ENCODE measurements at places on chromosomes 2 and 18.

DNA sequence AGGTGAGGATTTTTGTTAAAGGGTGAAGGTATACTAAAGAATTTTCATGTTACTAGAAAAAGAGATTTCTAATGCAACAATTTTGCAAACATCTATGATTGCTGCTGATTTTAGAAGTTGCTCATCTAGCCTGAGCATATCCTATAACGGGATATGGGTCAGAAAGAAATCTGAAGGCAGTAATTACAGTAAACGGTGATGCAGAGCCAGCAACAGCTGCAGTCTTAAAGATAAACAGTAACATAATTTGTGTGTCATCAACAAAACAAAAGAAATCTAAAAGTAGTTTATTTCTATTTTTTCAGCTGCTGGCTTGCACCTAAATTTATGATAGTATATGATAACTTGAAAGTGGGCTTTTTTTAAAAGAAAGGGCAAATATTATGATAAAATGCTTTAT, 215.7 kb downstream of the SLC4A10 start:
- DNase-seq: no peak

DNA sequence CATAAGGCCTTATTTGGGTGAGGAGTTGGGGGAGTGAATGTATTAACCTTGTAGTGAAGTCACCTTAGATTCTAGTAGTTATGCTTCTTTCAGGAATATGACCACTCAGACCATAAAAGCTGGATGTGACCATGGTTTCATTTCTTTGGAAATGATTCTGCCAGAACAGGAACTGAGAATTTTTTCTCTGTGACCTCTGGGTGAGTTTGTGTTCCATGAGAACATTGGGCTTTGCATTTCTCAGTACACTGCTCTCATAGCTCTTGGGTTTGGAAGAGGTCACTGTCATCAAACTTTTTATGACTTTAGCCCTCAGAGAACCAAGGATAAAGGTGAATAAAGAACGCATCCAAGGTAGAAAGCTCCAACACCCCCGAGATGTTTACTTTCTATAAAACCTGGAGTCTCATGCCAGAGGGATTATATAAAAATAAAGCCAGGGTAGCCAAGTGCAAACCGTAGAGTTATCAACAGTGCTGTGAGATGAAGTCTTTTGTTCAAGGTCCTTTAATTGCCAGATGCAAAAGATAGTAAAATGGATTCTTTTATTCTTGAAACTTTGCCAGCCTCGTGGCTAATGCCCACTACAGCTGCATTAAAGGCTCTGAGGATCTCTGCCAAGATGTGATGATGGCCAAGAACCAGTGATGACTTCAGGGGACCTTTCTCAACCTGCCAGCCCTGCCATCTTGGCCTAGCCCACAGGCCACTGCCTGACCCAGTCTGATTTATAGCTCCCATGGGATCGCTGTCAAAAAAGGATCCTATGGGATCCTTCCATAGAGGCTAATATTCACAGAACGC, 27.8 kb upstream of the MAT2A start:
- DNase-seq: no peak

DNA sequence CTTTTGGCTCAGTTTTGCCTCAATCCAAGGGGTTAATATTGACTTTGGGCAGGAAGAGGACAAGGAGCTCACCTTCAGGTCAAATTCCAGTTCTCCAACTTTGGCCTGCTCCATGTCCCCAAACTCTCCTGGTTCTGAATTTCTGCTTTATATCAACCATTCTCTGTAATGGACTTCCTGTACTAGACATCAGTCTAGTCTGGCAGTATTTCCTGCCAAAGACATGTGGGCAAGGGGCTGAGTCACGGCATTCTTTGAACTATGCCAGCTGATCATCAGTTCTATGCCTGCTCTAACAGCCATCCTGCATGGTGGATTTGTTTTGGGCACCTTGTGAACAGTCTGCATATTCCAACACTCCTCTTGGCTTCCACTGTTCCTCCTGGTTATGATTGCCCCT, 199.4 kb downstream of the ZEB2 start:
- peak; percentile 39 for DNase-seq

DNA sequence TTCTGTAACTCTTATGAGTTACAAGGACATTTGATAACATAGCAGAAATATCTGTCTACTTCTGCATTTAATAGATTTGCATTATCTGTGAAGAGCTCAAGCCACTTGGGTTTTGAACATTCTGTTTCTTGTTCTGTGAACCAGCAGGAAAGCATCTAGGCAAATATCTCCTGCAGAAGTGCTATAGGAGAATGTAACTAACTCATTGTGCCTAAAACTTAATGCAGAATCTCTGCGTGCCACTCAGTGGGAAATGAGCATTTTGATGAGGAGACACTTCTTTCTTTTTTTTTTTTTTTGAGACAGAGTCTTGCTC, 63.5 kb downstream of the MYOM1 start:
- DNase-seq: no peak

- DNase-seq: no peak
Observed at GRCh38 chr2:190853531-190854383, 26.9 kb upstream of the GLS start.

DNA sequence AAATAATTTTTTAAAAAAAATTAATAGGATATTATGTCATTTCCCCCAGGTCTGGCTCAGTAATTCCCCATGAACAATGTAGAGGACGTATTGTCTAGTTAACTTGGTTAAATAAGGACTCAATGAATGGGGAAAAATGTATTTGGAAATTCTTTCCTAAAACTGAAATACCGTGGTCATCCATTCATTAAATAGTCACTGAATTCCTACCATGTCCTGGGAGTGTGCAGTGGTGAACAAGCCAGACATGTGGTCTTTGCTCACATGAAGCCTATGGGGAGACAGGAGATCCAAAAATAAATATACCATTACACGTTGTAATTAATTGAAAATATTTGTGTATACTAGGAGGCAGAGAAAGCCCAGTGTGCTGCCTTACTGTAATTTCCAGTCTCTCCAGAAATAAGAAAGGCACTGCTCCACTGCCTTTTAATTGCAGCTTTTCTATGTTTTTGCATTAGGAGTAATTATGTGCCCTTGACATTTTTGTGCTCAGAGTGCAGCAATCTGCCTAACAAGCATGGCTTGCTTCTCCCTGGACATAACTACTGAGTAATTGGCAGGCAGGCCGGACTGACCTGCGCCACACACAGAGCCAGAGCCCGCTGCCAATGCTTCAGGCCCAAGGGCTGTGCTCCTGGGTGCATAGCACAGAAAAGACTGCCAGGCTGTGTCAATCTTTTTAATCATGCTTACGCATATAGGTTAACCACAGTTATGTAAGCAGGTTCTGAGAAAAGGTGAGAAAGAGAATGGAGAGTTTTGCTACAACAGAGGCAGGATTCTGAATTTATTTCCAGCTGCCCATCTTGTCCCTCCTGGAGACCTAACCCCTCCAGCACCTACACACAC, 22.2 kb upstream of the TTC39C start:
- DNase-seq: no peak

DNA sequence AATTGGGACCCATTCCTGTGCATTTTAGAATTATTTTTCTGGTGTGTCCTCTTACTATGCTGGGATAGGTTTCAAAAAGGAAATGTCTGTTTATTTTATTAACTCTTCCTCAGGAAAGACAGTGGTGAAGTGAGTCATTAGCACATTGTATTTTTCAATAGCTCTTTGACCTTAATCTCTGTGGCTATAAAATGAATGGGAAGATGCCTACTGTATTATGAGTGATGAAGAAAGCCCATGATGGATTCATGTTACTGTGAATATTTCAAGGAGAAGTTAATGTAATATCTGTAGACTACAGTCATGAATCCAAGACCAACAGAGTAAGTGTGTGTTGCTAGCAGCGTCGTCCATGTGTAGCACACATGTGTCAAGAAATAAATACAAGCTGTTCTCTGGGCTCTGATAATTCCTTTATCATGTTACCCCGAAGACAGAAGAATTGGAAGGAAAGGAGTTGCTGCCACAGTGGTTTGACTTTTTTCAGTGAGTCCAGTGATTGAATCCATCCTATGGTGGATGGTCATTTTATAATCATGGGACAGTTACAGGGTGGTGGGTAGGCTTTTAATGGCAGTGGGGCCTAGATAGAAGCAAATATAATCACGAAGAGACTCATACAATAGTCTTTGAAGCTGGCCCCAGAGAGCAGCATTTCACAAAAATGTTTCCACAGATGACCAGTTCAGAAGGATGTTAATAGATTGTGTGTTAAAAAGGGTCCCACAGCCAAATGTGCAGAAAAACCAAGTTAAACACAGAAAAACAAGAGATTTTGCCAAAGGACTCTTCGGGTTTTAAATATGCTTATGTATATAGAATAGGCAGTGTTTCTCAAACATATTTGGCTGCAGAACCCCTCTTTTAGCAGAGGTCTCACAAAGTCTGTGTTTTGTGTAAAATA, 239.7 kb upstream of the RASGRP3 start:
- DNase-seq: peak; percentile 89

GRCh38 chr2:46273225-46273863, 23.9 kb upstream of the EPAS1 start:
- DNase-seq: peak; percentile 65

DNA sequence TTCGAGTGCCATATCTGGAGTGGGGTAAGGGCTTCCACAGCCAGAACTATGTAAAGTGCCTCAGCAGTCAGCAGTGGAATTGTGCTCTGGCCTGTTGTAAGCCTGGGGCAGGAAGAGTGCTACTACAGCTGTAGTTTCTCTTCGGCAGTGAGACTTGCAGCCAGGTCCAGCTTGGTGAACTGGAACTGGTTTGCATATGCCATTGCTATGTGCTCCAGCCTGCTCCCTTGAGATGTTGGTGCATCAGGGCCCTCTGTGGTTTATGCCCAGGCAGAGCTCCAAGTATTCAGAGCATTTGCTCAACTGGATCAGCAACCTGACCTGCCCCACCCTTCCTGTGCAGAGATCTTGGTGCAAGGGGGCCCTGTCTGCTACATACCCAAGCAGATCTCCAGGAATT, 47.8 kb downstream of the ZNF804A start:
- peak; percentile 79 for DNase-seq

DNA sequence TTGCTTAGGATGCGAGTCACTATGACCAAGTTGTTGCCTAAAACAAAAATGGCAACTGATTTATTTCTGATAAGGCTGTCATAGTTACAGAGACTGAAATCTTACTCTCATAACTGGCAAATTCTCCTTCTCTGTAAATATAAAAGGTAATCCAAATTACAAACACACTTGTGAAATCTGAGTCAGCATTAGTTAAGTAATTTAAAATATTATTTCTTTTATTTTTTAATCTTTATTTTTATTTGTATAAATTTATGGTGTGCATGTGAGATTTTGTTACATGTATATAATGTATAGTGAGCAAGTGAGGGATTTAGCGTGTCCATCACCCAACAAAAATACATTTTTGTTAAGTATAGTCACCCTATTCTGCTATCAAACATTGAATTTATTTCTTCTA, 1342.8 kb upstream of the TMEFF2 start:
- DNase-seq: no peak

GRCh38 chr2:73937899-73938298, 11.2 kb downstream of the DGUOK start:
- no peak for DNase-seq

GRCh38 chr18:13455960-13456481, 237.5 kb downstream of the LDLRAD4 start:
- no peak for DNase-seq

DNA sequence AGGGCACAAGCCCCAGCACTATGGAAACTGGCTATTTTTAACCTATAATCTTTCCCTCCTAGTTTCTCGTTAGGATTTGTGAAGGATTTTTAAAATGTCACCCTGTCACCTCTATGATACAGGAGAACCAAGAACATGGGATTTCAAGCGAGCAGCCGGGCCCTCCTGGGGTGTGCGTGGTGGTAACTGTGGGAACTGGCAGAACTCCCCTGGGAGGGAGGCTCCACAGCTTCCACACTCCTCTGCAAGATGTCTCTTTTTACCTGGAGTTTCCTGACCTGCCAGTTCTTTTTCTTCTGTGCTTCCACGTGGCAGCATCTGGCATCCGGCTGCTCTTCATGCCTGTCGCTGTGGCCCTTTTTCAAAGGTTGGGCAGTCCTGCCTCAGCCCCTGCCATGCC, 386.3 kb upstream of the MYT1L start:
- no peak for DNase-seq

DNA sequence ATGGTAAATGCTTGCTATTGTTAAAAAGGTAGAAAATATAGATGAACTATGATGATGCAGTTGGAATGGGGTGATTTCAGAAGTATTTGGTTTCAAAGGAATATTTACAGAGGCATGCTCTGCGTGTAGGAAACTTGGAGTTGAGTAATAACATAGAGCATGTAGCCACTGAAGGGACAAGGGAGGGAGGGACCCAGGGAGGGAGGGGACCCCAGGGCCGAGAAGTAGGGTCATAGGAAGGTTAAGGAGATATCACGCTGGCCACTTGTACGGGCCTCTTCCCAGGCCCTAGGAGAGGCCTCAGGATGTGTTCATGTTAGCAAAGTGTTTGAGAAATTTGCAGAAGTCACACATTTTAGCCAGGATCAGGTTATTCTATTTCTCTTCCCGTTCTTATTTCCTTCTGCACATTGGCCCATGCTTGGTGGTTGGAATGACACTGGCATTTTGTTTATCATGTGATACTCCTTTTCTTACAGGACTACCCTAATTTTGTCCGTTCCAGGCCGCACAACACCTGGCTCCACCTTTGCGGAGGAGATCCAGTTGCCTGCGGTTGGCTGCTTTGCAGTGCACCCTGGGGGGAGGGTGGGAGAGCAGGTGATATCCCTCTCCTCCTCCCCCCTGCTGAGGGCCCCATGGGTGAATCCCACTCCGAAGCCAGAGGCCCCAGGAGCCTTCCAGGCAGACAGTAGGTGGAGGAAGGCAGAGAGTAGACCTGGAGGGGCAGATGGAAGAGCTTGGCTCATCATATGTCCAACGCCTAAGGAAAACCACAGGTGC, 16.9 kb upstream of the ACKR3 start:
- DNase-seq: no peak

- no peak for DNase-seq
Observed at GRCh38 chr2:136051001-136051724, 65.7 kb upstream of the DARS1 start.

GRCh38 chr2:182559623-182560022, 132.8 kb upstream of the PDE1A start:
- DNase-seq: peak; percentile 24

- DNase-seq: no peak
Observed at GRCh38 chr2:101696272-101697123, 1.0 kb upstream of the MAP4K4 start.

- no peak for DNase-seq
Observed at GRCh38 chr18:48815179-48815515, 135.6 kb downstream of the SMAD7 start.

DNA sequence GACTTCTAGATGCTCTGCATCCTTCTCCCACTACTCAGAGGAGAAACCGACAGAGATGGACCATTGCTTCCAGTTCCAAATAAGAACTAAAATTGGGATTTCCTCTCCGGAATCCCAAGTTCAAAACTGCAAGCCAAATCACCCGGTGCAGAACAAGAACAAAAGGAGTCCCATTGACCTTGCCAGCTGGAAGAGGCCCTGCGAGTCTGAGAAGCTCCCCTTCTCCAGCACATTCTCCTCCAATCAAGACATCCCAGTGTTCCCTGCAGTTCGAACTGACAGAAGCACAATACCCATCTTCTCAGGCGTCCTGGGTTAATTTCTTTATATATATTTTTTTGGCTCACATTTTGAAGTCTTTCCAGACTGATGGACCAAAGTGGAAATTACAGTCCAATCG, 195.3 kb upstream of the MEIS1 start:
- DNase-seq: no peak

GRCh38 chr2:221569425-221569845, 2.7 kb downstream of the EPHA4 start:
- no peak for DNase-seq

- DNase-seq: peak; percentile 75
Observed at GRCh38 chr2:202034249-202035088, 814 bp downstream of the FZD7 start.

- DNase-seq: no peak
Observed at GRCh38 chr18:37055137-37055802, 226.3 kb downstream of the KIAA1328 start.

- no peak for DNase-seq
Observed at GRCh38 chr2:20164734-20165478, 60.0 kb downstream of the SDC1 start.

Data from iris pigment epithelial cell (primary cell).